ENCODE measurements at places on chromosomes 5 and 9.

DNA sequence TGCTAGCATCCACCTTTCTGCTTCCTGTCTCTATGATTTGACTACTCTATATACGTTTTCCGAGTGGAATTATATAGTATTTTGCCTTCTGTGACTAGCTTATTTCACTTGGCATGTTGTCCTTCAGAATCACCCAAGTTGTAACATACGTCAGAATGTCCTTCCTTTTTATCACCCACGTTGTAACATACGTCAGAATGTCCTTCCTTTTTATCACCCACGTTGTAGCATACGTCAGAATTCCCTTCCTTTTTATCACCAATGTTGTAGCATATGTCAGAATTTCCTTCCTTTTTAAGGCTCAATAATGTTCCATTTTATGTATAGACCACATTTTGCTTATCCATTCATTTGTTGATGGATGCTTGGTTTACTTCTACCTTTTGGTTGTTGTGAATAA, 22.9 kb upstream of the TAS2R1 start:
- no peak for DNase-seq

- DNase-seq: no peak
Measured at GRCh38 chr5:127367946-127368465, 77.4 kb downstream of the MEGF10 start.

DNA sequence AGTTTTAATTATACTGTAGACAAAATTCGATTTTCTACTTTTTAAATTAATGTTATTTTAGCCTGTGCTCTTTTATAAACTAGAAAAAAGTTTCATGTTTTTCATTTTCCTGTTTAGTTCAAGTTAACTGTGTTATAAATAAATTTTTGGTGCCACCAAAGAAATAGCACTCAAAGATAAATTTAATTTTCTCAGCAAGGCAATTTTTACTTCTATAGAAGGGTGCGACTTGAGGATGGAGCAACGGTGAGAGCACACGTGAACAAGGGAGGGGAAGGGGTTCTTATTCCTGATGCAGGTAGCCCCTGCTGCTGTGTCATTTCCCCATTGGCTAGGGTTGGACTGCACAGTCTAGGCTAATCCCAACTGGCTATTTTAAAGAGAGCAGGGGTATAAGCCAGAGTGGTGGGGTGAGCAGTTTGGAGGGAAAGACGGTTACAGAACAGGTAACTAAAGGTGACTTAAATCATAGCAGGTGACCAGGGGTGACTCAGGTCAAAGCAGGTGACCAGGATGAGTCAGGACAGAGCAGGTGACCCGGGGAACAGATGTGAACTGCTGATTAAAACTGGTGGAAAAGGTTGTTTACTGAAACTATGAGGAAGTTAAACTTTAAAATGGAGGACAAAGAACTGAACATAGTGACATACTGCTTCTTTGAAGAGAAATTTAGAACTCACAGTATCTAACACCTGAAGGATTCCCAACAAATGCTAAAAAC, 104.6 kb upstream of the GPBP1 start:
- no peak for DNase-seq

GRCh38 chr5:27124590-27124989, 86.2 kb upstream of the CDH9 start:
- DNase-seq: no peak

GRCh38 chr9:34675869-34676268, 13.4 kb upstream of the CCL27 start:
- DNase-seq: no peak

DNA sequence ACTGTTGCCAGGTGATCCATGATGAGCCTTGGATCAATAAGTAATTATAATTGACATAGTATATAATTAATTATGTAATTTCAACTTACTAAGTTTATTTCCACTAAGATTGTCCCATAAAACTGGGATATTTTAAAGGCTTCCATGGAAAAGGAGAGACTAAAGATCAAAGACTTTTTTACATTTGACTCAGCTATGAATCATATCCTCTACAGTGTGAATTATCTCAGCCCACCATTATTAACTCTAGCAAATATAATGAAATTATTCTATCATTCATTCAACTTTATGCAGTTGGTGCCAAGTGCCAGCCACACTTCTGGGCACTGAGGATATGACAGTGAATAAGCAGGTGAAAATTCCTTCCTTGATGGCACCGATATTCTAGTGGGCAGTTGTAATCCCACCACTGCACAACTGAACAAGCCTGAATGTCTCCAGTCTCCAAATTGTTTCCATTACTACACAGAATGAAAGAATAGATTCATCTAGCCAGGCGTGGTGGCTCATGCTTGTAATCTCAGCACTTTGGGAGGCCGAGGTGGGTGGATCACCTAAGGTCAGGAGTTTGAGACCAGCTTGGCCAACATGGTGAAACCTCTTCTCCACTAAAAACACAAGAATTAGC, 21.9 kb upstream of the TXN start:
- DNase-seq: no peak

- DNase-seq: no peak
Measured at GRCh38 chr9:35981699-35982098, 23.7 kb upstream of the OR2S2 start.

GRCh38 chr9:90201766-90202165, 440.9 kb downstream of the DIRAS2 start:
- no peak for DNase-seq

GRCh38 chr9:89442981-89443814, 54.7 kb downstream of the SEMA4D start:
- no peak for DNase-seq

DNA sequence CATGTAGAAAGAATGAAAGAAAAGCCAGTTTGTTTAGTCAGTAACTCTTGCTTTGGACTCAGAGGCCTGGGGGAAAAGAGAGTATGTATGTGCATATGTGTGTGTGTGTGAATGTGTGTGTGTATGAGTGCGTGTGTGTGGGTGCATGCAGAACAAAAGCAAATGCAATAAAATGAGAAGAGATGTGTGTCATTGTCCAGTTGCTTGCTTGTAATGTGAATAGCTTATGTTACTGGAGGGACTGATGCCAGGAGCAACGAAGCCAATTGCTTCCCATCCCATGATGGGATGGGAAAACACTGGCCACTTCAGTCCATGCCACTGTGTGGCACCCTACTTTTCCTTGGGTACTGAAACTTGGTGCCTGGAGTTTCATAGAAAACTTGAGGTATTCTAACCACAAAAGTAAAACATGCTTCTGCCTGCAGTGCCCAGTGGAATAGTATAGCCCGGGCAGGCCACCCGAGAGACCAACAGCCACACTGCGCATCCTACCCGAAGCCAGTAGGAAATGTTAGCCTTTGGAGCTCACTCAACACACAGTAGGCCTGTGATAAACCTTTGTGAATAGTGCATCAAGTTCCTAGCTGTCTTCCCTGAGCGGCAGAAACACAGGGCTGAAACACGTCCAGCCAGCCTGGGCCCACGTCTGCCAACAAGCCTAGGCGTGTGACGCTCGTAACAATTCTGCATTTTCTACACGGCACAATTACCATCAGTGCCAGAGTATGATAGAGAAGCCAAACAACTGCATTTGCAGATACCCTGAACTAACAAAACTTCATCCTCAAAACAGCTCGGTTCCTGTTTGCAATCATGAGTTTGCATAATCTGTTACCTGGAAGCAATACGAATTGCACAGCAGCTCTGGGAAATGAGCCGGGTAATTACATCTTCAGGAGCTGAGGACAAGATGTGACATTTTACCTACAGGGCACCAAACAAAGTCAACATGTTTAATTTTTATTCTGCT, 198.1 kb downstream of the SYK start:
- no peak for DNase-seq

GRCh38 chr9:23526806-23527205, 299.2 kb downstream of the ELAVL2 start:
- no peak for DNase-seq

DNA sequence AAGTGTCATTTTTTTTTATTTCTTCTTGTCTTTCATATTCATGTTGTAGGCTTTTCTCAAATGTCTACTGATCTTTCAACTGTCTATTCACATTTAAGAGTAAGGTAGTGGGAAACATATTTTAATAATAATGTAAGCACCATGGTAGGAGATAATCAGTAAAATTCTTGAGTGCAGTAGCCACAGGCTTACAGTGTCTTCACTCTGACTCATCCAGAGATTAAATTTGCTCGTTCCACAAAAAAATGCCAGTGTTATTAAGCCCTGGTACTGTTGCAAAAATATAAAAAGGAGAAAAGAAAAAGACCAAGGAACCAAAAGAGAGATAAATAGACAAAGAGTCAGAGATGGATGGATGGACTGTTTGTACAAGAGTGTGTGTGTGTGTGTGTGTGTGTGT, 43.0 kb downstream of the PARP8 start:
- no peak for DNase-seq

- no peak for DNase-seq
Measured at GRCh38 chr5:17838469-17838868, 204.2 kb downstream of the TAF11L14 start.

- peak; percentile 2 for DNase-seq
Measured at GRCh38 chr5:175059687-175060211, 335.4 kb downstream of the MSX2 start.

- no peak for DNase-seq
Measured at GRCh38 chr5:55737793-55738192, at the start of gene DDX4. Gene DDX4 (plus strand): TSS chr5:55738061. CDS start chr5:55738964, 903 bp downstream.

DNA sequence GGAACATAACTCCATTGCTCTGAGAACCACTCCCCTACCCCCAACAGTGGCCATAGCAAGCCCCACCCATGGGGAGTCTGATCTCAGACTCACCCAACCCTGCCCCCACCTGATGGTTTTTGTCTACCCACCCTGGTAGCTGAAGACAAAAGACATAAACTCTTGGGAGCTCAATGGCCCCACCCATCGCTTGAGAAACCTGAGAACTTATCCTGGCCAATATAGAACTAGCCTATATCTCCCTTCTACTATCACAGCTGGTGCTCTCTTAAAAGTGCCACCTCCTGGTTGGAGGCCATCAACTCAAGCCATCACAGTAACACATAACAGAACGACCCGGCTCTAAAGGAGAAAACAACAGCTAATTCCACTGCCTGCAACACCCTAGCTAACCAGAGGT, 47.9 kb upstream of the SNAPC3 start:
- no peak for DNase-seq

DNA sequence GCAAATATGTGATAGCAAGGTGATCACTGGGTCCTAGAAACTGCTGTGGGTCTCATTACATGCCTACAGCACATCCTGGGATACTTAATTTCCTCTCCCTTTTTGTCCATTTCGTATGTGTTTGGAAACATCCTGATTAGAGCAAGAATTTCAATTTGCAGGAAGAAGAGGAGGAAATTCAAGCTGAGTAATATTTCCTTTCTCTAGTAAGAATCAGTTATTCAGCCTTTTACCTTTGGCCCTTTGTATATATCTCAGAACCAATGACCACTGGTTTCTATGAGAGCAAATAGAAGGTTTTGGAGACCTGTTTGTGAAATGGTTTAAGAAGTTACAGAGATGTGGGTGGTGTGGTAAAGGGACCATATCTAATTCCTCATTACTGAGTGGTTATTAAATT, 171.6 kb downstream of the RMI1 start:
- DNase-seq: no peak

- no peak for DNase-seq
Measured at GRCh38 chr5:74519161-74519571, 121.4 kb downstream of the ENC1 start.

GRCh38 chr5:14178671-14179211, 35.6 kb downstream of the TRIO start:
- no peak for DNase-seq

DNA sequence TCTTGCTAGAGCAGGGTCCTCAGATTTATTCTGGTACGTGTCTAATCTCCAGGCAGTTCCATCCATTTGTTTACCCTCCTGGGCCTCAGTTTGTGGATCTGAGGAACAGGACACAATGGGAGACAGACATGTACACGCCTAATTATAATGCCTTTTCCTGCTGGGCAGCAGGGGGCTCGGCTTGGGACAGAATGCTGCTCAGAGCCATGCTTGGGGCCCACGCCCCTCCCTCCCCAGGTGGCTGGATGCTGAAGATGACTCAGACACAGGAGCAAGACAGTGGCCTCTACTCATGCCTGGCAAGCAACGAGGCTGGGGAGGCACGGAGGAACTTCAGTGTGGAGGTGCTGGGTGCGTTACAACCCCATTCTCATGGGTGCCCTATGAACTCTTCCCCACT, 72.7 kb upstream of the ASS1 start:
- no peak for DNase-seq

GRCh38 chr5:5316334-5316733, 106.1 kb upstream of the ICE1 start:
- no peak for DNase-seq

DNA sequence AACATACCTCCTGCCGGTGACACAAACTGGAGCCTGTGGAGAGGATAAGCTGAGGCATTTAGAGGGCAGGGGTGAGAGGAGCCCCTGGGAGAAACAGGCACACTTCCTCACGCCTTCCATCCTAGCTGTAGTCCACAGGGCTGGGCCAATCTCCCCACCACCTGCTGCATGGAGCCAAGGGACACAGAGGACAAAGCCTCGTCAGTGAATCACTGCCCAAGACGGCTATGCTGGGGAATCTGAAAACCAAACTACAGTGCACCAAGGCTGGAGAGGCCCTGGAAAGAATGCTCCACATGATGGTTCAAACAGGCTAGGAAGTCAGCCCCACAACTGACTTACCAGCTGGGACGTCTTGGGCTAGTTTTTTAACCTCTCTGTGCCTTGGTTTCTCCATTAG, 57.0 kb downstream of the SHB start:
- no peak for DNase-seq
